ENCODE measurements at places on chromosomes 16 and 17. TPM values are rescaled to one million over a fixed set of nuclear protein-coding genes. Genes with fewer than 3 reads are reported as not detected.
A peak's percentile ranks its signal among the peaks of the same experiment; 100 is the strongest.

DNA sequence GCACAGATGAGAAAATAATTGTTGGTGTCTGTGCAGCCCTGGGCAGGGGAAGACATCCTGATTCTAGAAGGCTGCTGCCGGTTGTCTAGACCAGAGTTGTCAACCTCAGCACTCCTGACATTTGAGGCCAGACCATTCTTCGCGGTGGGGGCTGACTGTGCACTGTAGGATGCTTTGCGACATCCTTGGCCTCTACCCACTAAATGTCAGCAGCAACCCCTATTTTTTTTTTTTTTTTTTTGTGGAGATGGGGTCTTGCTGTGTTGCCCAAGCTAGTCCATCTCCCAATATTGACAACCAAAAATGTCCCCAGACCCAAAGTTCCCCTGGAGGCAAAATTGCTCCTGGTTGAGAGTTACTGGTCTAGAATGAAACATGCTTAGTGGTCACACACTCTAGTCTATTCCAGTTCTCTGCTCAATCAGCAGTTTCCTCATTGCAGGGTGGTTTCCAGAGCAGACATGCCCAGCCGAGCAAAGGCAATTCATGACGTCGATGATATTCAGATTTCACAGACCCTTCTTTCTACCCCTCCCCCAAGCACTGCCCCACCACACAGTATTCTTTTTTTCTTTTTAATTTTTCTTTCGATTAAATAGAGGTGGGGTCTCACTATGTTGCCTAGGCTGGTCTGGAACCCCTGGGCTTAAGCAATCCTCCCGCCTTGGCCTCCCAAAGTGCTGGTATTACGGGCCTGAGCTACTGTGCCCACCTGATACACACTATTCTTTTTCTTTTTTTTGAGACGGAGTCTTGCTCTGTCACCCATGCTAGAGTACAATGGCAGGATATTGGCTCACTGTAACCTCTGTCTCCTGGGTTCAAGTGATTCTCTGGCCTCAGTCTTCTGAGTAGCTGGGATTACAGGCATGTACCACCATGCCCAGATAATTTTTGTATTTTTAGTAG lies 9.0 kb downstream of the C17orf99 start:
- H3K4me1 ChIP-seq: no peaks in the 10 kb centered on the region
- H3K27me3 ChIP-seq: no peaks in the 10 kb centered on the region

Gene FSCN2
- not detected for total RNA-seq

DNA sequence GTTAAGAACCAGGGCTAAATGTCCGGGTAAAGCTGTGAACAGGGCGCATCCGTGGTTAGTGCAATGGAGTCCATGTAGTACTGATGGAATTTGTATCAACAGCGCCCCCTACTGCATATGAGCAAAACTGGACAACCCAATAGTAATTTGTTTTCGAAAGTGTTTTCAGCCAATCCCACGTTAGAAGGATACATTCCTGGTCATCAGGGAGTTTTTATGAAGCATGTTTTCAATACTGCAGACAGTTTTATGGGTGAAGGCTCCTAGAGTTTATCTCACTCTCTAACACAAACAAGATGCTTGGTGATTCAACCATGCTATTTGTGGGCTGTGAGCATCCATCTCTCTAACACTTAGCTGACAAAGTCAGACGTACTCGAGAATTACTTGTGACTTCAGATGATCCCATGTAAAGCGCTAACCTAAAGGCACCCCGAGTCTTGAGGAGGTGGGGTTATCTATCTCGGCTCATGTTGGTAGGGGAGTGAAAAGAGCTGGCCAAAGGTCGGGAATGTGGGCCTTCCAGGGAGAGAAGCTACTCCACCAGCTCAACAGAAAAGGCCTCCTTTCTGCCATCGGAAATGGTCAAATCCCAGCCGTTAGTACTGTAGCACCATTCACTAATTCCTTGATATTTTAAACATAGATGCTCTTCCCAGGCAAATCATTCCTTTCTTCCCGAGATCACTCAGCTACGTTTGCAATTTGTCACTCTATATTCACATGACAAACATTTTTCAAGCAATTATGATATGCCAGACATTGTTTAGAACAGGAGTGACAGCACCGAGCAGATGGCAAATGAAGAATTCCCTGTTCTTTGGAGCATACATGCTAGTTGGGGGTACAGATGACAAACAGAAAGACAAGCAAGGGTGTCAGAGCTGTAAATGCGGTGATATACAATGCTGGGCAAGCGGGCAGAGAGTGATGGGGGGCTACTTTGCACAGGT lies 46.9 kb upstream of the HNF1B start:
- no peaks in the 10 kb centered on the region for H3K36me3 ChIP-seq
- no peak overlapping the region for H3K4me3 ChIP-seq
- no peaks in the 10 kb centered on the region for H3K27me3 ChIP-seq
- no peak overlapping the region for H3K27ac ChIP-seq
- H3K4me1 ChIP-seq: no peaks in the 10 kb centered on the region

DNA sequence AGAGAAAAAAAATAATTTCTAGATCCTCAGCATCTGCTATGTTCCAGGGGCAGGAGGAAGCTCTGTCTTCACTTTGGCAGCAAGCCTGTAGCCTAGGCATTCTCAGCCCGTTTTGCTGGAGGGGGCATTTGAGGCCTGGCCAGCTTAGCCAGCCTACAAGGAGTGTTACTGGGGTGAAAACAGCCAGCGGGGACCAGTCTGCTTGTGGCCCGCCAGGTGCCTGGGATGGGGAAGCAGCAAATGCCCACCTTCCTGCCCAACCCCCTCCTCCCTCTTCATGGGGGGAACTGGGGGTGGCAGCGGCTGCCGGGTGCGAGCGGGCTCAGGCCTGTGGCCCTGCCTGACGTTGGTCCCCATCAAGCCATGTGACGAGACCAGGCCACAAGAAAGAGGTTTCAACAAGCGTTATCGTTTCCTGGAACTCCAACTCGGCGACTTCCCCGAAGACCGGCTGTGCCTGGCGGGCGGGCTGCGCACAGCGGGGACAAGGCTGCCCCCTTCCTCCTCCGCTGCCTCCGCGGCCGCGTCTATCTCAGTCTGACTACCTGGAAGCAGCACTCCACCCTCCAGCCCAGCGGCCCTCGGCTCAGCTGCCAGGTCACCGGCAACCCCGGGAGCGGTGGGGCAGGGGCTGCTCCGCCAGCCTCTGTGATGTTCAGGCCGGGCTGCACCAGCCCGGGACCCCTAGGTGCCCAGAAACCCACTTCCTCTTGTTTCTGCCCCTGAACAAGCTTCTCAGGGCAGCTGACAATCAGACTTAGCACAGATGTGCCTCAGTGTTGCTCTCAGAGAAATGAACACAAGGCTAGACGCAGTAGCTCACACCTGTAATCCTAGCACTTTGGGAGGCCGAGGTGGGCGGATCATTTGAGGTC lies 22.9 kb downstream of the SOCS1 start:
- peak overlapping the region; percentile 43 for H3K4me3 ChIP-seq
- DNase-seq: peak; percentile 75
- no peaks in the 10 kb centered on the region for H3K27me3 ChIP-seq
- no peak overlapping the region for H3K27ac ChIP-seq
- H3K36me3 ChIP-seq: no peaks in the 10 kb centered on the region

Gene MYH10
- 230 TPM for total RNA-seq

DNA sequence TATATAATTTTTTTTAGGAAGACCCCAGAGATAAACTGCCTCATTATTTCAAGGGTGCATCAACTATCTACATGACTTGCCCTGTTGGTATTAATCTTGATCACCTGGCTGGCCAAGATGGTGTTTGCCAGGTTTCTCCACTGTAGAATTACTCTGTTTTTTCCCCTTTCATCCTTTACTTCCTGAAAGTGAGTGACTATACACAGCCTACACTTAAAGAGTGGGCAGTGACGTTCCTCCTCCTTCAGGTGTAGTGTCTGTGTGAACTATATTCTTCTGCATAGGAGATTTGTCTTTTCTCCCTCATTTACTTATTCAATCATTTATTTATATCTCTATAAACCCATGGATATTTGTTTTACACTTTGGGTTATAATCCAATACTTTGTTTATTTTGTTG lies 246.7 kb downstream of the IRF8 start:
- DNase-seq: no peak
- no peaks in the 10 kb centered on the region for H3K27me3 ChIP-seq
- 0 out of 2 replicates have a peak overlapping the region, but pooled peaks have one; percentile 18 for H3K27ac ChIP-seq
- no peak overlapping the region for H3K4me3 ChIP-seq
- no peaks in the 10 kb centered on the region for H3K4me1 ChIP-seq
- no peaks in the 10 kb centered on the region for H3K36me3 ChIP-seq

Gene SUZ12
- 39.8 TPM for total RNA-seq

Gene GJD3
- 1.4 TPM for total RNA-seq
